Urinary bladder (tissue), 4 donors: ENCODE measurements at places on chromosomes 2 and 18. TPM values are rescaled to one million over a fixed set of nuclear protein-coding genes. Genes with fewer than 3 reads are reported as not detected.

DNA sequence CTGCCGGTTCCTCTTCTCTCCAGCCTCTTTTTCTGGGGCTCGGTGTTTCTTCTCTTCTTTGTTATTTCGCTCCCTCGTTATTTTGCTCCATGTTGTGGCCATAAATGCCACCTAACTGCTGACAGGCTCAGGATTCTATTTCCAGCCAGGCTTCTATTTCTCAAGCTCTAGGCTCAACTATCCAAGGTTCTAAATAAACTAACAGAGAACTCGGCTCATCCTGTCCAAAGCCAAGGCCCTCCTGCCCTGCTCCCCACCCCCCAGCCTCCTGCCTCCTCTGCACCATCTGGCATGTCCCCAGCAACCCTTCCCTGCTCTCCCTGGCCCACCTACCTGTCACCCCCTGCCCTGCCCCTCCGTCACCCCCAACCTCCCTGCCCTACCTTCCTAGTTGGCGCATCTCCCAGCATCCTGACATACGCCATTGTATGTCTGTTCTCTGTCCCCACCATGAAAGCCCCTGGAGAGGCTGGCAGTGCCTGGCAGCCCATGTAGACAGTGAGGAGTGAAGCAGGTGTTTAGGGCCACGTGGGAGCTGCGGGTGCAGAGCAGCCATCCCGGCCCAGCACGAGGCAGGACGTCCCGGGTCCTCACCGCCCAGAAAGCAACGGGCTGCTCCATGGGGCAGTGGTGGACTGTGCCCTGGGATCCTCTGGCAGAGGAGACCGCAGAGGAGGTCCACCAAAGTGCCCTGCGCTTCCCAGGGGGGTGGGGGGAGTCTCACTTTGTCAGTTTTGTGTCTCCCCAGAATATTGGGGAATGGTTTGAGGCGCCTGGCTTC is 186.9 kb downstream of the TWIST2 start:
- no peak for DNase-seq

DNA sequence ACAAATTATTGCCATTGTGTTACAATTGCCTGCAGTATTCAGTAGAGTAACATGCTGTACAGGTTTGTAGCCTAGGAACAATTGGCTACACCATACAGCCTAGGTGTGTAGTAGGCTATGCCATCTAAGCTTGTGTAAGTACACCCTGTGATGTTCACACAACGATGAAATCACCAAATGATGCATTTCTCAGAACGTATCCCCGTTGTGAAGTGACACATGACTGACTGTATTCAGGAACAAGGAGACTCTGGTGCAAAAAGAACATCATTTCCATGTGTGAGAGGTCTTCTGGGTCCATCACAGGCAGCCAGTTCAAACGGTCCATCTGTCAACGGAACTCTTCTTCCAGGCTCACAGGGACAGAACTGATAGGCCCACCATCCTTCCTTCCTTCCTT is 263.7 kb downstream of the ANAPC1 start:
- DNase-seq = no peak

Gene MATN3
- polyA plus RNA-seq = 2.0 TPM

Gene CD8B2
- 1.8 TPM for polyA plus RNA-seq

Gene KCNG3
- 0.04 TPM for polyA plus RNA-seq
